Activated naive CD8-positive, alpha-beta T cell treated with anti-CD3 and anti-CD28 coated beads, Interleukin-2, amount 10 ng/mL, durations not matched to agents 7 days and 5 days (primary cell): ENCODE measurements at places on chromosomes 1 and 21. TPM values are rescaled to one million over a fixed set of nuclear protein-coding genes. Genes with fewer than 3 reads are reported as not detected.

DNA sequence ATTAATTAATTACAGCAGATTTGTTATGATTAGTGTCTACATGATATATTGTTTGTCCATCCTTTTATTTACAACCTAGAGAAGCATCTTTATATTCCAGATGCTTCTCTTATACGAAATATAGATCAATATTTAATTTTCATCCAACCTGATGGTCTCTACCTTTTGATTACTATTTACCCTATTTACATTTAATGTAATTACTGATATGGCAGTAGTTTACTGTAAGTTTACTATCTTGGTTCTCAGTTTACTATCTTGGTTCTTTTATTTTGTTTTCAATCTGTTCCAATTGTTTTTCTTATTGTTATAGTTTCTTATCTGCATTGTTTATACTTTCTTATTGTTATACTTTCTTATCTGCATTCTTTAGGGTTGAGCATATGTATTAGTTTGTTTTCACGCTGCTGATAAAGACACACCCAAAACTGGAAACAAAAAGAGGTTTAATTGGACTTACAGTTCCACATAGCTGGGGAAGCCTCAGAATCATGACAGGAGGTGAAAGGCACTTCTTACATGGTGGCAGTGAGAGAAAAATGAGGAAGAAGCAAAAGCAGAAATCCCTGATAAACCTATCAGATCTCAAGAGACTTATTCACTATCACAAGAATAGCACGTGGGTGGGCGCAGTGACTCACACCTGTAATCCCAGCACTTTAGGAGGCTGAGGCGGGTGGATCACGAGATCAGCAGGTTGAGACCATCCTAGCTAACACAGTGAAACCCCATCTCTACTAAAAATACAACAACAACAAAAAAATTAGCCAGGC is 28.9 kb downstream of the FAF1 start:
- DNase-seq, result no peak

- DNase-seq, result no peak
Observed at GRCh38 chr21:40176724-40177123, 309.5 kb downstream of the PCP4 start.

- peak; percentile 67 for DNase-seq
Observed at GRCh38 chr1:40861224-40862003, 749 bp downstream of the CITED4 start.

- DNase-seq, result no peak
Observed at GRCh38 chr1:5099558-5099957, 445.1 kb downstream of the AJAP1 start.

DNA sequence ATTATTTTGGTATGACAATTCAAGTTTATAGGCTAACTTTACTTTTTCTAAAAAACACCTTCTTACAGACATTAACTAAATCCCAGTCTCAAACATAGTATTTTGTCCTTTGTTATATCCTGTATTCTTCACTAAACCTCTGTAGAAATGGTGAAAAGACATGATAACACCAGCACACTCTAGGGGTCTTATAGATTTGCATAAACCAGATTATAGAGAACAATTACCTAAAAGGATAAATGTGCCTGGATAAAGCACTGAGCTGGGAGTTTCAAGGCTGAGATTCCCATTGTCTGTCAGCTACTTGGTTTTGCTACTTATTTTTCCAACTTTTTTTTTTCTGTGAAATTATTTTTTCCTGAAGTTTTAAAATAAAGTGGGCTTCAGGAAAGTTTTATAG is 1288.6 kb upstream of the TMPRSS15 start:
- DNase-seq, result no peak

- no peak for DNase-seq
Observed at GRCh38 chr1:228404107-228404720, 2.4 kb downstream of the TRIM11 start.

DNA sequence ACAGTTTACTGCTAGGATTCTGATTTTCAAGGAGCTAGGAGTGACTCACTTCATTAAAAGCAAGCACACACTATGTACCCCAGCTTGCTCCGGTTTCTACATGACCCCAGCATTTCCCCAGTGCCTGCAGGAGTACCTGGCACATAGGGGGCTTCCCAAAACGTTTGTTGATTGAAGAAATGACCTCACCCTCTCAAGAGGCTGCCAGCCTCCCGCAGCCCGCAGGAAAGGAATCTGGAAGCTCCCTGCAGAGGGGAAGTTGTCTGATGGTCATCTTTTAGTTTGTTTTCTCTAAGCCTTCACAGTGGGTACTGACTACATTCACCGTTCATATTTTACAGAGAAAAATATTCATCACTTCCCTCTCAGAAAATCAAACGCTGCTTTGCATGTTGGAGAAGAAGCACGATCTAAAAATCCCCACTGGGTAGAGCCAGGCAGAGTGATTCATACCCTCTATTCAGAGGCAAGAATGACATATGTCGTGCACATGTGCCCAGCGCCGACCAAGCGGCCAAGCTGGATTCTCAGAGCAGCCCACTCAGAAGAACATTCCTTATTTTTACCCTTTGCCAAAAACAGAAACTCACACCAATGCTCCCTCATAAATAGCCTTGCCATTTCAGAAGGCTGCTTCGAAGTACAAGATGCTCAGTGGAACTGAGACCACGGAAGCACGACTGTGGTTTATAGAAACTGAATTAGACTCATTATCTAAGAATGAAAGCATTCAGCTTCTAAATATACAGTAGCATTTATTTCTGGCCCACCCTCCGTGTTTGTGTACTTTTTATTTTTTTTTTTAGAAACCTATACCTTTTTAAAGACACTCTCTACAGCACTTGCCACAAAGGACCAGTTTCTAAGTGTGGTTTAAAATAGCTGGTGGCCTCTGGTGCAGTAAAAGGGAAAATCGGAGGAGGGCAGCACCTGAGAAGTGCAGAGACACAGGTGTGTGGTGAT is 143.2 kb downstream of the MIS18A start:
- no peak for DNase-seq

Gene HOOK1
- 11.1 TPM for total RNA-seq

Gene NR5A2
- not detected for total RNA-seq
